ENCODE measurements at places on chromosomes 5 and 9. TPM values are rescaled to one million over a fixed set of nuclear protein-coding genes. Genes with fewer than 3 reads are reported as not detected.

The DDX46 gene
- total RNA-seq: 81.9 TPM

The IFNA2 gene
- not detected for total RNA-seq

DNA sequence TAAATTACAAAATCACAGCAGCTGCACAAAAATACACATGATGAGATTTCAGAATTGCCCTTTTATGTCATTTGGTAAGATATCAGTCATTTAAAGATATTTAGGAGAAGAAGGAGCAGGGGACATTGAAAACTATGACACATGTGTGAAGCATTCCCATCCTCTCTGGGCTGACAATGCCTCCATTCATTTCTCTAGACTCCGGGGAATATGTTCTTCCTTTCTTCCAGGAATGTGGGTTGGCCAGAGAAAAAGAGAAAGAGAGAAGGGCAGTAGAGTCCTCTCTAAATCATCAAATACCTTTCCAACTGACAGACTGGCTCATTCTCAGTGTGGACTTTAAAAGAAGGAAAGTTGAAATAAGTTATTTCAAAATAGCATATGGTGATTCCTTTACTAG, 205.6 kb upstream of the ADAMTSL1 start:
- H3K4me1 ChIP-seq: no peaks in the 10 kb centered on the region
- no peak overlapping the region for H3K4me3 ChIP-seq
- peak overlapping the region; percentile 68 for H3K27ac ChIP-seq
- H3K36me3 ChIP-seq: no peaks in the 10 kb centered on the region

GRCh38 chr9:80875947-80876346, 813.4 kb downstream of the TLE1 start:
- DNase-seq: no peak
- H3K4me3 ChIP-seq: no peak overlapping the region

DNA sequence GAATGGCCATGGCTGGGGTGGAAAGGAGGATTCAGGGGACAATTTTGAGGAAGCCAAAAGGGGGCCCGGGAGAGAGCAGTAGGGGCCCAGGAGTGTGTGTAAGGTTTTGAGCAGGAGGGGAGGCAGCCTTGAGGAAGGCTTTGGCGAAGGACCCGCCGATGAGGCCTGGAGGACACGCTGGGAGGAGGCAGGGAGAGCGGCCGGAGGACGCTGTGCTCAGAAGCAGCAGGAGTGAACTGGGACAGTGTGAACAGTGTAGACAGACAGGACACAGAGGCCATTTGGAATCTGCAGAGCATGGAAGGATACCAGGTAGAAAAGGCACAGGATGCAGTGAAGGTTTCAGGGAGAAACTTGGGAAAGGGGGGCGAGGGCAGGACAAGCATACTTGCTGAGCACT, 14.9 kb downstream of the UNC5A start:
- no peaks in the 10 kb centered on the region for H3K4me1 ChIP-seq
- no peak for DNase-seq
- H3K27ac ChIP-seq: no peak overlapping the region
- no peak overlapping the region for H3K4me3 ChIP-seq

DNA sequence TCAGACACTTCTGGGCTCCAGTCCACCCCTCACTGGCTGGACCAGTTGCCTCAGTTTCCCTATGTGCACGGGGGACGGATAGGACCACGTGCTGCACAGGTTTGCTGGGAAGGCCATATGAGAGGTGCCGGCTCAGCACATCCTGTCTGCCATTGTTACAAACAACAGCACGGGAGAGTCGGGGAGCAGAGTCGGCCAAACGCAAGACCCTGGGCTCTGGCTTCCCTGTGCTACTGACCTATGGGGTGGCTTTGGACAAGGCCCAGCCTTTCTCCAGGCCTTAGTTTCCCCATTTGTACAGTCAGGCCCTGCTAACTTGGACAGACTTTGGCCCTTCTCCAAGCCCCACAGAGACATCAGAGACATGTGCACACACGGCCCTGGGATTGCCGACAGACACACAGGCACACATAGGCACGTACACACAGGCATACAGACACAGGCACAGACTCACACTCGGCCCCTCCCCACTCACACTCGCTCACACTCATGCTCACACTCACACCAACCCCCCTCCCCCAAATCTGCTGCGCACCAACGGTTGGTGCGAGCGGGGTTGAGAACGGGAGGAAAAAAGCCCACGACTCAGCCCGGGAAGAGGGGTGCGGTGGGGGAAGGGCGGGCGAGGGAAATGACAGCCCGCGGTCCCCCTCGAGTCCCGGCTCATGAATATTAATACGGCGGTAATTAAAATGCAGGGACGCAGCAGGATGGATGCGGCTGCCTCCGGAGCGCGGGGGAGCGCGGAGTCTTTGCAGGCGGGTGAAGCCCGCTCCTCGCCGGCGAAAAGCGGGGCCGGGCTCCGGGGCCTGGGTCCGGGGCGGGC, 133.0 kb downstream of the C9orf50 start:
- peaks cover 81% of the 10 kb centered on the region for H3K4me1 ChIP-seq
- H3K27ac ChIP-seq: peak overlapping the region; percentile 96
- peaks cover 6% of the 10 kb centered on the region for H3K36me3 ChIP-seq
- H3K4me3 ChIP-seq: peak overlapping the region; percentile 91
- DNase-seq: peak; percentile 31

GRCh38 chr9:113711251-113711650, 164.9 kb upstream of the ZNF618 start:
- H3K27me3 ChIP-seq: peaks cover 25% of the 10 kb centered on the region
- no peak for DNase-seq
- no peak overlapping the region for H3K27ac ChIP-seq
- H3K4me3 ChIP-seq: no peak overlapping the region
- no peaks in the 10 kb centered on the region for H3K4me1 ChIP-seq

GRCh38 chr5:120150770-120151169, 313.3 kb upstream of the PRR16 start:
- no peaks in the 10 kb centered on the region for H3K27me3 ChIP-seq
- no peaks in the 10 kb centered on the region for H3K4me1 ChIP-seq
- DNase-seq: no peak
- no peak overlapping the region for H3K4me3 ChIP-seq
- H3K27ac ChIP-seq: no peak overlapping the region
- H3K36me3 ChIP-seq: no peaks in the 10 kb centered on the region

GRCh38 chr9:120431268-120431667, 148.7 kb downstream of the CDK5RAP2 start:
- DNase-seq: no peak
- H3K27ac ChIP-seq: no peak overlapping the region
- no peaks in the 10 kb centered on the region for H3K4me1 ChIP-seq
- H3K4me3 ChIP-seq: no peak overlapping the region
- no peaks in the 10 kb centered on the region for H3K27me3 ChIP-seq

GRCh38 chr9:35898337-35898736, 7.7 kb upstream of the HRCT1 start:
- H3K27ac ChIP-seq: no peak overlapping the region
- H3K4me1 ChIP-seq: no peaks in the 10 kb centered on the region
- no peak for DNase-seq
- peaks cover 5% of the 10 kb centered on the region for H3K27me3 ChIP-seq
- H3K4me3 ChIP-seq: no peak overlapping the region
- no peaks in the 10 kb centered on the region for H3K36me3 ChIP-seq

GRCh38 chr9:118419676-118420075, 715.5 kb downstream of the TLR4 start:
- no peaks in the 10 kb centered on the region for H3K4me1 ChIP-seq
- no peak for DNase-seq
- no peaks in the 10 kb centered on the region for H3K36me3 ChIP-seq
- no peak overlapping the region for H3K27ac ChIP-seq
- no peak overlapping the region for H3K4me3 ChIP-seq

GRCh38 chr5:137613554-137614265, 114.6 kb upstream of the SPOCK1 start:
- no peak overlapping the region for H3K4me3 ChIP-seq
- no peak for DNase-seq
- H3K36me3 ChIP-seq: no peaks in the 10 kb centered on the region
- peaks cover 15% of the 10 kb centered on the region for H3K4me1 ChIP-seq

Data from activated T-cell treated with anti-CD3 and anti-CD28 coated beads, Interleukin-2, amount 50 U/mL, for 72 hours (primary cell).